Right forelimb (tissue), 1 donor: ENCODE measurements at places on chromosomes 11 and 22.
A peak's percentile ranks its signal among the peaks of the same experiment; 100 is the strongest.

GRCh38 chr11:110962921-110963320 lies 250.7 kb upstream of the ARHGAP20 start:
- DNase-seq, result no peak

- DNase-seq, result no peak
These were observed 36.7 kb upstream of the GCAT start for GRCh38 chr22:37771081-37771480.

GRCh38 chr22:37769056-37769455 lies 38.7 kb upstream of the GCAT start:
- no peak for DNase-seq

- DNase-seq, result no peak
These were observed 71.8 kb upstream of the TEAD1 start for GRCh38 chr11:12602421-12602820.

- peak; percentile 71 for DNase-seq
These were observed 127.6 kb upstream of the PARVA start for GRCh38 chr11:12249590-12250260.

DNA sequence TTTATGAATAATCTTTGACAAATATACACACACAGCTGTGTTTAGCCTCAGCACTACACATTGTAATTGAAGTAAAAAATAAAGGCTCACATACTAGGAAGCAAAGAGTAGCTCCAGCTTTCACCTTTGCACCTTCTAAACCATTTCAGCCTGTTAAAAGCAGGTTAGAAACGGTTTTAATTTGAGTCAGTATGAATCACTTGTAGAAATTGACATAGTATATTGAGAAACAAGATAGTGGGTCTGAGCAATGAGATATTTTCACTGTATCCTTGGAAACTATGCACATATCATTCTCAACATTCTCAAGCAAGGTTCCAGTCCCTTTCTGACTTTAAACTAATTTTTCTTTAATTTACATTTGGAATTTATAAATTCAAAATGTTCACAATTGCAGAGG lies 380.3 kb downstream of the AASDHPPT start:
- no peak for DNase-seq

DNA sequence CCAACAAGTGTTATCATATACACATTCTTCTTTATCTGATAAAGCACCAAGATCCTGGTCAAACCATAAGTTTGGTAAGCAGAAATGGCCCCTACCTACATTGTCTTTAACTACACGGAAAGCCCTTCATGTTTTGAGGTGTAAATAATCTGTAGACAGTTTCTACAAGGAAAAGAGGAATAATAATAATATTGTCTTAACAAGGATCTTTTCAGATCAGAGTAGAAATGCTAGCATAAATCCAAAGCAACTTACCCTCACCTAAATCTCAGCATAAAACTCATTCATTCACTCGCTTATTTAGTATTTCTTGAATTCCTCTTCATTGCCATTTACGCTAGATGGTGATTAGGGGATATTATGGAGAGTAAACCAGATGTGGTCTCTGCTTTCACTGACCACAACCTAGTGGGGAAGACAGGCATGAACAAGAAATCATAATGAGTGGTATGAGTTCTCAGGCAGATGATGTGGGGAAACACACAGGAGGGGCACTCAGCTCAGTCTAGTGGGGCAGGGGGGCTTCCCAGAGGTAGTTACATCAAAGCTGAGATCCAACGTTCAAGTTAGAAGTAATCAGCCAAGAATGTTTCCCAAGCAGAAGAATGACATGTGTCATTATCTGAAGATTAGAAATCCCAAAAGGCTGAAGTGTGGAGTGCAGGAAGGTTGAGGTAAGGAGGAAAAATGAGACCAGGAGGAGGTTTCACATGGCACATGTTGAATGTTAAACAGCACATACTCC lies 65.4 kb upstream of the ZC3H12C start:
- DNase-seq, result no peak

DNA sequence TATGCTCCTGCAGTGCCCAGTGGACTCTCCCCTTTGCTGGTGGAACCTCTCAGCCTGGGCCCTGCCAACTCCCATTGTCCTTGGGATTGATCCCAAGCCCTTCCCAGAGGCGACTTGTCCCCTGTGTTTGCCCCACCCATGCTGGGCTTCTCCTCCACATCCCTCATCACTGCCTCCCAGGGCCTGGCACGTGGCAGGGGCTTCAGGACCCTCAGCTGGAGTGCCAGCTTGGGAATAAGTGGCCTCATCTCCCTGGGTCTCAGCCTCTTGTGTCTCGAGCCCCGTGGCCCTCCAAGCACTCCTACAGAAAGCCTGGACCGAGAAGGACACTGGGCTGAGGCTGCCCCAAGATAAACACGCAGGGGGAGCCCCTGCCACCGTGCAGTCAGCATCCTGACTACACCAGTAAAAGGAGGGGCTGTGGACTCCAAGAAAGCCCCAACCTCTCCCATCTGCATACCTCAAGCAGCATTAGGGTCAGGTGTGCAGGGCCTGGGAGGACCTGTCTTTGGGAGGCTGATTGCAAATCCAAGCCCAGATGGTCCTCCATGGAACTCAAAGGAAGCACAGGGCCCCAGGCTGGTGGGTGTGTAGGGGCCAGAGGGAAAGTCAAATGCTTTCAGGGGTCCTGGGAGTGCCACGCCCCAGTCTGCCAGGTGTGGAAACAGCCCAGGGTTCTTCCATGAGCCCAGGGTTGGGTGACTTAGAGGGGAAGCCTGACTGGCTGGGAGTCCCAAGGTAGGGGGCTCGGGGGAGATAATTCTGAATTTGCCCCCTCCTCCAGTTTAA lies 9.5 kb upstream of the GNAZ start:
- DNase-seq, result peak; percentile 15

DNA sequence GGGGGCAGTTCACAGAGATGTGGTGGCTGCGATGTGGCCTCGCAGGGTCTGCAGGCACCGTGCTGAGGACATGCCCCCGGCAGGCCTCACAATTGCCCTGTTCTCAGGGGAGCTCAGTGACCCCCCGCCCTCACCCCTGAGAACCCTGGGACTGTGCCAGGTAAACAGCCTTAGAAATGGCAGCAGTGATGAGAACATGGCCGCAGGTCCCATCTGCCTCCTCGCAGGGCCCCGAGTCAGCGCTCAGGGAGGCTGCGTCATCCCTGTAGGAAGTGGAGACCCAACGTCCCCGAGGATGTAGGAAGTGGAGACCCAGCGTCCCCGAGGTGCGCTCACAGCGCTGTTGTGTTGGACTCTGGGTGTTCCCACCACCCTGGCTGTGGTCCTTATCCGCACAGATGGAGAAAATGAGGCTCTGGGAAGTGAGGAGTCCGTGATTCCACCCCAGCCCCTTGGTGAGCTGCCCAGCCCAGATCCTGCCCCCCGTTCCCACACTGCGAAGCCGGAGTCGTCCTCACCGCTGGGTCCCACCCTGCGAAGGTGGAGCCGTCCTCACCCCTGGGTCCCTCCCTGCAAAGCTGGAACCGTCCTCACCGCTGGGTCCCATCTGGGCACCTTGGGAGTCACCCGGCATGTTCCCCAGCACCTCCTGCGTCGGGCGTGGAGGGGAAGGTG lies 1086.8 kb downstream of the BRD1 start:
- no peak for DNase-seq

DNA sequence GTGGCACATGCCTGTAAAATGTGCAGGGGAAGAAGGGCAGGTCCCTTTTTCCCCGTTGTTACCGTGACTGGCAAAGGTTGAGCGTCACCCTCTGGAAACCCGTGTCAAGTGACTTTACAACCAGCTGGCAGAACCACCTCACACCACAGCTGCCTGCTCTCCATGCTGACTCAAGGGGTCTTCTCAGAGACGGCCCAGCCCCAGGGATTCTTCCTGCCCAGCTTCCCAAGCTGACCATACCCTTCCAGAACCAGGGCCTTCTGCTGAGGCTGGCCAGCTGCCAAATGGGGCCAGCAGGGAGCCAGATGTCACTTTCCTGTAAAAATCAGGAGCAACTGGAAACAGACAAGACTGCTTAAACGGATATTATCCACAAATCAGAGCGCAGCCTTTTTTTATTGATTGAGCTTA lies 6.3 kb downstream of the PC start:
- DNase-seq, result peak; percentile 60

DNA sequence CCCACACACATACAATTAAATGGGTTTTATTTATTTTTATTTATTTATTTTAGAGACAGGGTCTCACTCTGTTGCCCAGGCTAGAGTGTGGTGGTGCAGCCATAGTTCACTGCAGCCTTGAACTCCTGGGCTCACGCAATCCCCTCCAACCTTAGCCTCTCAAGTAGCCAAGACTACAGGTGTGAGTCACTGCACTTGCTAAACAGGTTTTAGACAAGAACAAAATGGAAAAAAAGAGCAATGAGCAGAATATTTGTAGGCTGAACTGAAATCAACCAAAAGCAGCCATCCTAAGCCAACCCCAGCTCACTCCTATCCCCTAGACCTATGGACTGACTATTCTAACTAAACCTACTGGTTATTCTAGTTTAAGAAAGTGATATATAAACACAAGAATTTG lies 37.8 kb downstream of the MRE11 start:
- no peak for DNase-seq

DNA sequence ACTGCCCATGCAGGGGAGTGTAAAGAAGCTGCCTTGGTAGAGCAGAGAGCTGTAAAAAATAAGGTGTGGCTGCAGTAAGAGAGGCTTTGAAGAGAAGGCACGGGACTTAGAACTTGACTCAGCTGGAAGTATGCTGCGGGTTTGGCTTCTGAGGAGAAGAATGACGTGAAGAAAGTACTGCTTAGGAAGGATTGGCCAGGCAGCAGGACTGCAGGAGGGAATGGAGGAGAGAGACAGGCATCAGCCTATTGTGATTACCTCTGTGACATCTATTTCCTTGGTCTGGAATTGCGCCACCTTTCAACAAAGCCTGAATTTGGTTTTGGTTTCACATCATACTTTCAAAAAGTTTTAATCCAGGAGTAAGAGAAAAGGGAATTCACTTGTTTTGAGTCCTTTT lies 22.5 kb downstream of the PRRG4 start:
- no peak for DNase-seq

- no peak for DNase-seq
These were observed 20.9 kb downstream of the ST14 start for GRCh38 chr11:130180491-130180890.

GRCh38 chr11:124222407-124222806 lies 18.5 kb upstream of the OR8G1 start:
- DNase-seq, result no peak

- no peak for DNase-seq
These were observed 258.3 kb downstream of the ETS1 start for GRCh38 chr11:128328955-128329551.

DNA sequence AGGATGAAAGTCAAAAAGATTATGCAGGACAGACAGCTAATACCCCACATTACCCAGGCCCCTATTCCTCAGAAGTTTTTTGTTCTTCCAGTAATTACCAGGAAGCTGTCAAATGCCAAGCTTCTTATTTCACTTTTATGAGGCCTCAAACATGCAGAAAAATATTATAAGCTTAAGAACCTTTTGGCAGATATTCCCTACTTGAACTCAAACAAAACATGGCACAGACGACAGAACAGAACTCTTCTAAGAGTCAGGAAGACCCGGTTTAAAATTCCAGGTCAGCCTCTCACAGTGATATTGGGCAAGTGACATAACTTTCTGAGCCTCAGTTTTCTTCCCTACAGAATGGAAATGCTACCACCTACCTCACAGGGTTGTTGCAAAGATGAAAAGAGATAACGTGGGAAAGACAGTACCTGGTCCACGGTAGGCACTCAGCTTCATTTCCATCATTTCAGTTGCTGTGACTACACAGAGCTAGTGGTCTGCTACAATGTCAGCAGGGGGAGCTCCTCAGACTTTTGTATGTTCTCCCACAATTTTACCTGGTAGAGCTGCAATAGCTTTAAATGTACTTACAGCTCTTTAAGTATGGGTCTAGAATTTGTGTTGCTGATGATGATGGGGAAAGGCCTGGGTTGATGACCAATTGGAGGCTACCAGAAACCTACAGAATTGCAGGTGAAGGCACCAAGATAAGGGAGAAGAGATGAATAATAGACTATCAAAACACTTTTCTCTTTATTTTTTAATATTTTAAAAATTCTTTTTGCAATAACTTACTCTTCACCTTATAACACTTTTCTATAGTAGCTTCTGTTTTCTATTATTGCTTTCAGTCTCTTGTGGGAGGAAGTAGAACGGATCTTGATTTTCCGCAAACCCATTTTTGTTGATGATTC lies 98.3 kb upstream of the CHRM4 start:
- no peak for DNase-seq

DNA sequence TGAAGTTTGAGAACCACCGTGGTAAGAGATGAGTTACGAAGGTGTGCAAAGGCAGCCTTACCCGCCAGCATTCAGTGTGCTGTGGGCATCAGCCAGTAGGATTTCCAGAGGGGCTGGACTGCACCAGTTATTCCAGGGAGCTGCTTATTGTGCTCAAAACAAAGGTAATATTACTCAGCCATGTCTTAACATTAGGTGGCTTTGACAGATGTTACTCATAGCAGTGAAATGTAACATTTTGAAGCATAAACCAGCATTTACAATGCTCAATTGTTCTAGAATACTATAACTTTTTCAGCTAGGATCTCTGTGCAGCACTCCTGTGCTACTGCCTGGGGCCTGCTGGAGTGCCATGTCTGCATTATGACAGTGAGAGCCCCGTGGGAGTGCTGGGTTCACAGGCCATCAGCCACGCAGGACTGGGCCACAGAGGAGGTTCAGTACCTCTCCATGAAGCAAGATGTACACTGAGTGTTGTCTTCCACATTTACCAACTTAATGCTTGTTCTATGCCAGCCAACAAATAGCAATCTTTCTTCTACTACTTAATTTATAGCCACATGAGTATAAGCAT lies 238.1 kb downstream of the CADM1 start:
- DNase-seq, result no peak

- no peak for DNase-seq
These were observed 14.5 kb downstream of the SAA1 start for GRCh38 chr11:18280438-18281045.

- DNase-seq, result no peak
These were observed 320.3 kb upstream of the ZC3H12C start for GRCh38 chr11:109772892-109773291.

DNA sequence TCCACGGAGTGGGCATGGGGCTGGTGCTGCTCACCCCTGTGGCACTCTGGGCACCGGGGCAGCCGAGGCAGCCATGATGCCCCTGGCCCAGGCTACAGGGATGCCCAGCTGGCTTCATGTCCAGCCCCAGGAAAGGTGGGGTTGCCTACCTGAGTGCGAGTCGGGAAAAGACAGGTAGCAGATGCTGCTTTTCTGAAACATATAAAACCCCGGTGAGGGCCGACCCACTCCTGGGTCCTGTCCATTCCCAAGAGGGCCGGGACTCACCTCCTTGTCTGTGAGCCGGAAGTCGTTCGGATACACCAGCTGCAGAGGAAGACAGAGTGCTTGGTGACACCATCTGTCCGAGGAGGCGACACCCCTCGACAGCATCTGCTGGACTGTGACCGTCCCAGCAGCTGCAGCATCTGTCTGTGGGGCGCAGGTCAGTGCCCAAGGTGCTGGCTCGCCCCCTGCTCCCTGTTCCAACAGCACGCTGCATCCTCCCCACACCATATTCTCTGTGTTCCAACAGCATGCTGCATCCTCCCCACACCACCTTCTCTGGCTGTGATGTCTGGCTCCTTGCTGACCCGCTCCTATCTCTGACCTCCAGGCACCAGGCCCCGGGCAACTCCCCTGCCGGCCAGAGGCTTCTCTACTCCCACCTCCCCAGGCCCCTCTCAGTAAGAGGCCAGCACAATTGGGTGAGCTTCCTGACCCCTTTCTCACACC lies 8.0 kb downstream of the DENND6B start:
- DNase-seq, result no peak
